T-helper 1 cell (primary cell): ENCODE measurements at places on chromosomes 1 and 21.

GRCh38 chr1:1021010-1021919 lies 1.3 kb downstream of the AGRN start:
- DNase-seq = no peak

DNA sequence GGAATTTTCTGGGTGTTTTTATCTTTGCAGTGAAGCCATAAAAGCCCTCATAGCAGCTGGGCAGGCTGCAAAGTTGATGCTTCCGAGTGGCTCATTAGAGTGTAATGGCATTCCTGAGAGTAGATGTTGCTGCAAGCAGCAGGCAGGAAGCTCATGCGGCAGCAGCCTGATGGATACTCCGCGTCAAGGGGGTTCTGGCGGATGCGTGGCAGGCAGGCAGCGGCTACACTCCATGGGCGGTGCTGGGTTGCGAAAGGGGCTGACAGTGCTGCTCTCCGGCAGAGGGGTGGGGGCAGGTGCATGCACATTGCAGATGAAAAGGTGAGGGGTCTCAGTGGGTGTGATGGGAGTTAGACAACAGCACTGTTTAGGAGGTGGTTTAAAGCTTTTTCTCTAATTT lies 93.2 kb upstream of the AJAP1 start:
- DNase-seq = no peak

DNA sequence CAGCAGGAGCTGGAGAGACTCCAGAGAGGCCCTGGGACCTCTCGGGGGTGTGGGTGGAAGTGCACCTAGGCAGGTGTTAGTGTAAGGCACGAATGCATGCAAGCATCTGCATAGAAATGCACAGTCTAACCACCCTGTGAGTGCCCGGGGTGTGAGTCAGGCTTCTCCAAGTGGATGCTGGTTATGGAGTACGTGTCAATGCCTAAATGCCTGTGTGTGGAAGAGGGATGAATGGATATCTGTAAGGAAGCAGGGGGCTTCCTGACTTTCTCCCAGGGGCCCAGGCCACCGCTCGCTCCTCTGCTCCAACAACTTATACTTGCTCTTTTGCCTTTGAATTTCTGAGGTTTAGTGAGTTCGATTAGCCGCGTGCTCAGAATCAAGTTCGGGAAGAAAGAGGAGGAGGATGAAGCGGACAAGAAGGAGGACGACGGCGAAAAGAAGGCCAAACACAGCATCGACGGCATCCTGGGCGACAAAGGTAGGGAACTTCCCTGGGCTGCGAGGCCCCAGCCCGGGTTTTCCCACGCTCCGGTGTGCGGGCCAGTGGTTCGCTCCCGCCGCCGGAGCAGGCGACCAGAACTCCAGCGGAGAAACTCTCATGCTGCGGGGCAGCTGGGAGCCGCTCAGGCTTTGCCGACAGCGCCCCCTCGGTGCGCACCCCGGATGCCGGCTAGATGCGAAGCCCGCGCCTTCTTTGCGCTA lies 5.4 kb downstream of the PAX7 start:
- DNase-seq = no peak

DNA sequence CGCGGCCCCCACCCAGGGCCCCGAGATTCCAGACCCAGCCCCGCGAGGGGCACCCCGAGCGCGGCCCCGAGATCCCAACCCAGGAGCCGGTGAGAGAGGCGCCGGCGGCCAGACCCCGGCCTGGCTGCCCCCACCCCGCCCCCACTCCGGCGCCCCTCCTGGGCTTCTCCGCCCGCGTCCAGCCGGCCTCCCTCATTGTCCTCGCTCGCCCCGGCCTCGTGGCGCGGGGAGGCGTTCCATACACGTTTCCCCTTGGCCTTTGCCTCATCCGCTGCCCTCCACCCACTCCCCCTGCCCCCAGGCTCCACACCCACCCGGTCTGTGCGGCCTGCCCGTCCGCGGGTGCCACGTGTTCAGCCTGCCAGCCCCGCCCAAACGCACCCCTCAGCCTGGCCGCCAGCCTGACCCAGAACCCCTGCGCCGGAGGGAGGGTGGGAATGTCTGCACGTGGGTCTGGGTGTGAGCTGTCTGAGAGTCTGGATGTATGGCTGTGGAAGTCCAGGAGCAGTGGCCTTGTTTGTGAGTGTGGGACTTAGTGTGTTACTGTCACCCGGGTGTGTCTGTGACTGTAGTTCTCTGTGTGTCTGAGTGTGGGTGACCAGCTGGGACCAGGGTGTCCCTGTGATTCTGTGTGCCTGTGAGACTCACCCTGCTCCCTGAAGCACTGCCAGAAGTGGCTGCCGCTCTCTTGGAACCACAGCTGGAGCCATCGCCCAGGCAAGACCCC lies 681 bp downstream of the B4GALT2 start:
- DNase-seq = no peak

DNA sequence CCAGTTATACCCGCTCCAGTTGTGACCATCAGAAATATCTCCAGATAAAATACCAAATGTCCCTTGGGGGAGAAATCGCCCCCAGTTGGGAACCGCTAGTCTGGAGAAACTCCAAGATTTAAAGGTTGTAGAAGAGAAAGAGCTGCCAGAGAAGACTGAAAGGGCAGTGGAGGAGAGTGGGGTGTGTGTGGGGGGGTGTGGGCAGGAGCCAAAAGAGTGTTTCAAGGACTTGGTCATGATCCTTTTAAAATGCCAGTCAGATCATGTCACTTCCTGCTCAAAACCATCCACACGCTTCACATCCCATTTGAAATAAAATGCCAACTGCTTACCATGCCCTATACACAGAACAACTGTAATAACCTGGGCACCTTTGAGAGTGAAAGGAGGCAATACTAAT lies 3.4 kb upstream of the HEYL start:
- DNase-seq = no peak

GRCh38 chr1:210978316-210978973 lies 155.5 kb downstream of the KCNH1 start:
- DNase-seq = no peak

DNA sequence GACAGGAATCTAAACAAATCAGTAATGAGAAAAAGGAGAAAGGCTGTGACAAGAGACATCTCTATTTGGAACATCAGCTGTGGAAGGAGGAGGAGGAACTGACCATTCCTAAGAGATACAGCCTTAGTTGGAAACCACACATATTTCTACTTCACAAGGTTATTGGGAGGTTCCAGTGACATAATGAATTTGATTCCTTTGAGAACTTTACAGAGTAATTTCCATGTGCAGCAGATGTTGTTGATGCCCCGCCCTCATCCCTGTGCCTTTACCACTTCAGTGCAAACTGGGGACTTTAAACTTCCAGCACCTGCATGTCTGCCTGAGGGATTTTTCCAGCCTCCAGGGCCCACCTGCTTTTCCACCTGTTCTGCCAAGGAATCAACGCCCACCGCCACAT lies 9.3 kb upstream of the ST6GALNAC5 start:
- DNase-seq = no peak

- no peak for DNase-seq
Measured at GRCh38 chr1:232509570-232509969, 120.4 kb downstream of the SIPA1L2 start.
